T-cell (primary cell): ENCODE measurements at places on chromosomes 16 and 17. TPM values are rescaled to one million over a fixed set of nuclear protein-coding genes. Genes with fewer than 3 reads are reported as not detected.

TMIGD1 gene
- not detected for total RNA-seq

FMNL1 gene
- total RNA-seq, result 473 TPM

FZD2 gene
- total RNA-seq, result not detected

RBFOX1 gene
- total RNA-seq, result not detected

KIF2B gene
- not detected for total RNA-seq

HSD11B2 gene
- total RNA-seq, result not detected

DNA sequence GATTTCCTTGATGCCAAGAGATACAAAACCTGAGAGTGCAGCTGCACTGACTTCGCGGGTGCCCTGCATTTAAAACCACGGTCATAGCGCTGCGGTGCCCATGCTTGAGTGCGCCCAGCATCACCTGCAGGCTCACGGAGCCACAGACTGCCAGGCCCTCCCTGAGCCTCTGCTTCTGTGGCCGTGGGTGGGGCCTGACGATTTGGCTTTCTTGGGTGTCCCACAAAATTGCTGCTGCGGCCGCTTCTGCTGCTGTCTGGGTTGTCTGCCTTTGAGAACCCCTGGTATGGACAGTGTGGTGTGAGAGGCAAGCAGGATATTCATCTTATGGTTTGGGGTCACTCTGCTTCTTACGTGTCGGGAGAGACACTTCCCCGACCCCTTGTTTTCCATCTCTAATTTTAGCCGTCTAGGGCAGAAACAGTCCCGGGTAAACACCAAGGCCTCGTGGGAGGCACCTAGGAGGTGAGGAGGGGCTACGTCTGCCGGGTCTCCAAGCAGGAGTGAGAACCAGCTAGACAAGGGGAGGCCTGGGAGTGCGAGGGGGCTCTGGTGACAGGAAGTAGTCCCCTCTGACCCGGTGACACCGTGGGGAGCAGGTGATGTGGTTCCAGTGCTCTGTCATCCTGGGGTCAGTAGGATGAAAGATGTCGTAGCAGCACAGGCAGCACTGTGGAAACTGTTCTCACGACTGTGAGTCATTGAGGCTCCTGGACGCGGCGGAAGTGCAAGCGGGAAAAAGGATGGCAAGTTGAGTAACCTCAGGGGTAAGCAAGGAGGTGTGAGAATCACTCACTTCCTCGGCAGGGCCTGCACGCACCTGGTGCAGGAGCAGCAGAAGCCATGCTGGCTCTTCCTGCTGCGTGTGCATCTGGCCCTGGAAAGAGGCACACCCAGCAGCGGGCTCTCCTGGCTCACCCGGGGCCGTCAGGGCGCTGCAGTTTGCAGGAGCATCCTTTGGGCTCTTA, 176.3 kb downstream of the RPTOR start:
- peak overlapping the region; percentile 74 for H3K27ac ChIP-seq
- no peak overlapping the region for H3K4me3 ChIP-seq
- no peaks in the 10 kb centered on the region for H3K27me3 ChIP-seq
- no peaks in the 10 kb centered on the region for H3K36me3 ChIP-seq

DNA sequence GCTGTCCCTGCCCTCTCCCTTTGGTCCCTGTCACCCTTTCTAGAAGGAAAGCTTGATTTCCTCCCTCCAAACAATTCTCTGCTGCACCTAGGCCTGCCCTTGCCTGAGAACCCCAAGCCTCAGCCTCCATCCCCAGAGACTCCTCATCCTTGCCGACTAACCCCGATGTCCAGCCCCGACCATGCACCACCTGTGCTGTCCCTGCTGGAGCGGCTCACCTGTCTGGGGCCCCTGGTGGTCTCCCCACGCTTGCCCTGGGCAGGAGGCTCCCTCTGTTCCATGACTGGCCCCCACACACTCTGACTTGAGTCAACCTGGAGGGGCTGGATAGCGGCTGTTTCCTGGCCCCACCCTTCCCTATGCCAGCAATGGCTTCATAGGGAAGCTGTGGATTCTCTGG, 12.0 kb upstream of the SRRM2 start:
- H3K36me3 ChIP-seq, result no peaks in the 10 kb centered on the region
- H3K27ac ChIP-seq, result no peak overlapping the region
- DNase-seq, result no peak
- H3K4me1 ChIP-seq, result no peaks in the 10 kb centered on the region
- no peak overlapping the region for H3K4me3 ChIP-seq

GRCh38 chr16:57645691-57646387, 17.4 kb downstream of the ADGRG1 start:
- no peak overlapping the region for H3K4me3 ChIP-seq
- DNase-seq, result no peak
- H3K27me3 ChIP-seq, result no peaks in the 10 kb centered on the region
- H3K36me3 ChIP-seq, result peaks cover 2% of the 10 kb centered on the region

DNA sequence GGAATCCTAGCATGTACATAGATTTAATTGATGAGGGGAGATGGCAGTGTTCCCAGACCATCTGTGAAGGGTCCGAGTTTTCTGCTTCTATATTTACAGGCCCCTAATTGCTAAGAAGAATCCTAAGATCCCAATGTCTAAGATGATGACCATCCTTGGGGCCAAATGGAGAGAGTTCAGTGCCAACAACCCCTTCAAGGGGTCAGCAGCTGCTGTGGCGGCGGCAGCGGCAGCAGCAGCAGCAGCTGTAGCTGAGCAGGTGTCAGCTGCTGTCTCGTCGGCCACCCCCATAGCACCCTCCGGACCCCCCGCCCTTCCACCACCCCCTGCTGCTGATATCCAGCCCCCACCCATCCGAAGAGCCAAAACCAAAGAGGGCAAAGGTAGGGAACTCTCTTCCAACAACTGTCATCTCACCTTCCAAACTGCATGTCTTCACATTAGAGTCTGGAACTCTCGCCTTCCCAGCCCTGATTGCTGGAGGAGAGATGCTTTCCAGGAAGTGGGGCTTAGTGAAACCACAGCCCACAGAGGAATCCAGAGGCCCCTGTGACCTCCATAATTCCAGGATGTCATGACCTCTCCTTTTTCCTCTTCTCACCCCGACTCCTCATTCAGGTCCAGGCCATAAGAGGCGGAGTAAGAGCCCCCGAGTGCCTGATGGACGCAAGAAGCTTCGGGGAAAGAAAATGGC, 4.7 kb downstream of the CHD3 start:
- no peak for DNase-seq
- peaks cover 3% of the 10 kb centered on the region for H3K4me1 ChIP-seq
- no peak overlapping the region for H3K4me3 ChIP-seq
- H3K36me3 ChIP-seq, result peaks cover 79% of the 10 kb centered on the region
- no peaks in the 10 kb centered on the region for H3K27me3 ChIP-seq

DNA sequence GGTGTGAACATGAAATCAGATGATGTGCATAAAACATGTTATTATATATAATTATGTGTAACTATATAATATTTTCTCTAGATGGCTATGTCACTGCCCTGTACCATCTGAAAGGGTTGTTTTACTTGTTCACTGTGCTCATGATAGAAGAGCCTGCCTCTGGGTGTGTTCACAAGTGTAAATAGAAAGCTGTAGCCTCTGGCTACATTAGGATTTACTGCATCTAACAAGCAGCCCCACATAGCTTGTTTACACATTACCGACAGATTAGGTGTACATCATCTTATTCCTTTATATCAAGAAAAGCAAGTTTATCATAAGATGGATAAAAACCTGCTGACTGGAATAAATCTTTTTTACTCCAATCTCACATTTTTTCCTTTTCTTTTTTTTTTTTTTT, 46.1 kb downstream of the CHD9 start:
- DNase-seq, result no peak
- H3K27me3 ChIP-seq, result no peaks in the 10 kb centered on the region
- no peak overlapping the region for H3K4me3 ChIP-seq
- no peak overlapping the region for H3K27ac ChIP-seq

- no peak for DNase-seq
- no peaks in the 10 kb centered on the region for H3K36me3 ChIP-seq
- peaks cover 17% of the 10 kb centered on the region for H3K4me1 ChIP-seq
- H3K27ac ChIP-seq, result no peak overlapping the region
- no peak overlapping the region for H3K4me3 ChIP-seq
Measured at GRCh38 chr17:40510328-40510648, 8.9 kb upstream of the TNS4 start.

- peaks cover 42% of the 10 kb centered on the region for H3K4me1 ChIP-seq
- no peak for DNase-seq
- H3K4me3 ChIP-seq, result no peak overlapping the region
- peaks cover 85% of the 10 kb centered on the region for H3K36me3 ChIP-seq
Measured at GRCh38 chr17:78820841-78821240, 19.8 kb downstream of the USP36 start.
